Thymus (tissue), 14 donors: ENCODE measurements at places on chromosomes 1 and 21.

- H3K4me3 ChIP-seq = no peak overlapping the region
- no peaks in the 10 kb centered on the region for H3K27me3 ChIP-seq
- H3K27ac ChIP-seq = no peak overlapping the region
- no peaks in the 10 kb centered on the region for H3K36me3 ChIP-seq
- DNase-seq = no peak
Measured at GRCh38 chr1:203521812-203522211, 27.9 kb downstream of the OPTC start.

- H3K27ac ChIP-seq = peak overlapping the region; percentile 77
- H3K4me3 ChIP-seq = no peak overlapping the region
- no peak for DNase-seq
- no peaks in the 10 kb centered on the region for H3K36me3 ChIP-seq
Measured at GRCh38 chr1:164771619-164772361, 212.8 kb downstream of the PBX1 start.

- peak within 1 kb of the TSS; percentile 76 for H3K4me3 ChIP-seq
- peaks cover 33% of the 10 kb centered on the region for H3K4me1 ChIP-seq
- peak within 1 kb of the TSS; percentile 97 for H3K27ac ChIP-seq
- H3K36me3 ChIP-seq = peaks cover 21% of the 10 kb centered on the region
- H3K27me3 ChIP-seq = no peaks in the 10 kb centered on the region
Measured at GRCh38 chr1:156727926-156728598, at the start of gene METTL25B. METTL25B (plus strand) TSS chr1:156728469; CDS start chr1:156729105, 636 bp downstream.

DNA sequence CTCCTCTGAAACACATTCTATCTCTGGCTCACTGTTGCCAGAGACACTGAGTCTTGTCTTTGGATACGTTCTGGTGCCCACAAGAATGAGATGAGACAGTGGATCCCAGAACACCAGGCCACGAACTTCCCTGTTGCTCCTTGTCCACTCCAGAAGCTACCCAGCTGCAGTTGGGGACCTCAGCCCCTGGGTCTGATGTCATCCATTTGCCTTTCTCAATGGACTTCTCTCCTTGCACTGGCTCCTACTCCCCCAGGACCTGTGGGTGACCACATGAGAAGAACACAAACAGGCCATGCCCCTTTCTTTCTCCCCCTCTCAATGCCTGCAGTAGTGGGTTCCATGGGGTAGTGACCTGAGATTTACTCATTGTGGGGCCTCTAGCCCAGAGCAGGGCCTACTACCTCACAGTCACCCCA is 5.9 kb downstream of the NBPF1 start:
- peaks cover 4% of the 10 kb centered on the region for H3K4me1 ChIP-seq
- H3K36me3 ChIP-seq = peaks cover 5% of the 10 kb centered on the region
- H3K27ac ChIP-seq = no peak overlapping the region
- no peak overlapping the region for H3K4me3 ChIP-seq

DNA sequence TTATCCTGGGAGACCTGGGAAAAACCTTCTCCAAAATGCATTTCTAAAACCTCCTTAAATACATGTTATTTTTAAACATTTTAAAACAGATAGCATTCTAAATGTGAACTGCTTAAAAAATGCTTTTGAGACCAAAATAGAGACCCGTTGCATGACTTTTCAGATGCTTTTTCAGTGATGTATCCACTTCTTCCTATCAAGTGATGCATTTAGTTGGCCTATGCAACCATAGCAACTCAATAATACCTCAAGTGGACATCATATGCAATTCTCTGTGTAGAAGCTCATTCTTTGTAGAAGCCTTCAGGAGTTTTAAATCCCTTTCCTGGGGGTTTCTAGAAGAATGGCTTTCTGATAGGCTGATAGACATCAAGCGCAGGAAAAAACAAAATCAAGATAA is 94.5 kb upstream of the RAVER2 start:
- H3K36me3 ChIP-seq = no peaks in the 10 kb centered on the region
- no peak for DNase-seq

- no peak overlapping the region for H3K4me3 ChIP-seq
- H3K36me3 ChIP-seq = no peaks in the 10 kb centered on the region
- DNase-seq = no peak
- H3K27me3 ChIP-seq = peaks cover 82% of the 10 kb centered on the region
- H3K27ac ChIP-seq = no peak overlapping the region
- peaks cover 14% of the 10 kb centered on the region for H3K4me1 ChIP-seq
Measured at GRCh38 chr1:156704930-156705320, 458 bp downstream of the CRABP2 start.

DNA sequence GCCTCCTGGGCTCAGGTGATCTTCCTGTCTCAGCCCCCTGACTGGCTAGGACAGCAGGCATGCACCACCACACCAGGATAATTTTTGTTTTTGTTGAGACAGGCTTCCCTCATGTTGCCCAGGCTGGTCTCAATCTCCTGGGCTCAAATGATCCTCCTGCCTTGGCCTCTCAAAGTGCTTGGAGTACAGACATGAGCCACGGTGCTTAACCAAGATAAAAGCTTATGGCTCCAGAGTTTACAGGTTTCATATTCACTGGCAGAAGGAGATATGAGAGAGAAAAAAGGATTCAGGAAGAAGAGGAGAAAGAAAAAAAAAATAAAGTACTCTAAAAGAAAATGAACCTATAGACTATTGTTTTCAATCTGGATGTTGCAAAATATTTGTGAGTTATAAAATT is 748.8 kb upstream of the NCAM2 start:
- no peaks in the 10 kb centered on the region for H3K4me1 ChIP-seq
- H3K4me3 ChIP-seq = no peak overlapping the region
- H3K27me3 ChIP-seq = no peaks in the 10 kb centered on the region
- H3K27ac ChIP-seq = no peak overlapping the region
- H3K36me3 ChIP-seq = no peaks in the 10 kb centered on the region

DNA sequence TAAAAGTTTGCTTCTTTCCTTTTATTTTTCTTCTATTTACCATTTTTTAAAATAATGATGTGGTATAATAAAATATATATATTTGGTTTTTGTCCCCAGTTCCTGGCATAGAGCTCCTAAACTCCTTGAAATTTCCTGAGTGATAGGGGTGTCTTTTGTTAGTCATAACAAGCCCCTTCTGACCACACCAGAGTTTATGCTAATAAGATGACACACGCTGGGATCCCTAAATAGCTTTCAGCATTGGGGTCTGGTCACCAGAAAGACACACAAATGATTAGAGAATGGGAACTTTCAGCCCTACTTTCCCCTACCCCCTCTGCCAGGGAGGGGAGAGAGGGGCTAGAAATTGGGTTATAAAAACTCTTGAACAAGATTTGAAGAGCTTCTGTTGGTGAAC is 56.2 kb downstream of the COL24A1 start:
- H3K27ac ChIP-seq = no peak overlapping the region
- H3K27me3 ChIP-seq = no peaks in the 10 kb centered on the region
- no peaks in the 10 kb centered on the region for H3K4me1 ChIP-seq
- DNase-seq = no peak
- no peaks in the 10 kb centered on the region for H3K36me3 ChIP-seq

GRCh38 chr21:42025376-42026081 is 15.4 kb upstream of the ZBTB21 start:
- H3K27me3 ChIP-seq = no peaks in the 10 kb centered on the region
- H3K27ac ChIP-seq = no peak overlapping the region
- no peak overlapping the region for H3K4me3 ChIP-seq
- DNase-seq = no peak
- H3K36me3 ChIP-seq = no peaks in the 10 kb centered on the region

GRCh38 chr1:36224537-36225282 is 467 bp downstream of the THRAP3 start:
- H3K4me1 ChIP-seq = peaks cover 16% of the 10 kb centered on the region
- H3K4me3 ChIP-seq = peak overlapping the region; percentile 79
- DNase-seq = no peak
- H3K27ac ChIP-seq = peak overlapping the region; percentile 99
- H3K36me3 ChIP-seq = peaks cover 1% of the 10 kb centered on the region
- no peaks in the 10 kb centered on the region for H3K27me3 ChIP-seq

- peaks cover 7% of the 10 kb centered on the region for H3K36me3 ChIP-seq
- peaks cover 24% of the 10 kb centered on the region for H3K4me1 ChIP-seq
- H3K4me3 ChIP-seq = peak overlapping the region; percentile 21
Measured at GRCh38 chr1:12511128-12511484, 106.9 kb downstream of the DHRS3 start.

GRCh38 chr21:26167593-26167992 is 3.0 kb downstream of the APP start:
- H3K27me3 ChIP-seq = peaks cover 7% of the 10 kb centered on the region
- H3K4me1 ChIP-seq = peaks cover 4% of the 10 kb centered on the region
- no peaks in the 10 kb centered on the region for H3K36me3 ChIP-seq
- H3K27ac ChIP-seq = no peak overlapping the region
- H3K4me3 ChIP-seq = no peak overlapping the region

GRCh38 chr1:184479435-184480167 is 92.8 kb downstream of the C1orf21 start:
- no peaks in the 10 kb centered on the region for H3K27me3 ChIP-seq
- H3K36me3 ChIP-seq = no peaks in the 10 kb centered on the region
- no peak overlapping the region for H3K4me3 ChIP-seq
- no peaks in the 10 kb centered on the region for H3K4me1 ChIP-seq

DNA sequence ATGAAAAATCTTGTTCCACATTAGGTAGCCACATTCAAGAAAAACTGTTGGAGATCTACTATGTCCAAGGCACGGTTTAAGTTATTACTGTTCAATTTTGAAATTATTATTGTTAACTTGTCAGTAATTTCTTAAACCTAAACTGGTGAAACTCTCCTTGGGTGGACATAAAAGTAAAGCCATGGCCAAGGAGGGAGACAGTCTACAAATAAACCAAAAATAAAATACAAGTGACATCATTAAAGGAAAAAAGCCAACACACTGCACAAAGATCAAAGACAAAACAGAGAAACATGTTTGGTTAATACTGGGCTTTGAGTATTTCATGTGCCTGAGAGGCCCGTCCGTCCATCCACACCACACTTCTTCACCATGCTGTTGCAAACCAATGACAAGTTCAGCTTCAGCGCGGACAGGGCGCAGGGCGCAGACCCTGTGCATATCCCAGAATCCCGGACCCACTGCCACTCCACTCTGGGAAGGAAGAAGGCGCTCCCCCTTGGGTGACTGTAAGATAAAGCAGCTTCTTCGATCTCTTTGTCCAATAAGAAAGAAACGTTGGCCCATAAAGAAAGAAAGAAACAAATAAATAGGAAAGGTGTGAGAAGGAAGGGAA is 918 bp upstream of the RASAL2 start:
- H3K4me3 ChIP-seq = peak overlapping the region; percentile 45
- H3K36me3 ChIP-seq = no peaks in the 10 kb centered on the region
- H3K27me3 ChIP-seq = peaks cover 12% of the 10 kb centered on the region
- DNase-seq = no peak

- no peak for DNase-seq
- no peaks in the 10 kb centered on the region for H3K36me3 ChIP-seq
- no peaks in the 10 kb centered on the region for H3K4me1 ChIP-seq
- peaks cover 46% of the 10 kb centered on the region for H3K27me3 ChIP-seq
- peak overlapping the region; percentile 70 for H3K4me3 ChIP-seq
Measured at GRCh38 chr1:54800041-54800898, 853 bp downstream of the TTC22 start.

GRCh38 chr1:234973426-234974250 is 155.0 kb downstream of the TOMM20 start:
- H3K4me3 ChIP-seq = no peak overlapping the region
- DNase-seq = no peak
- no peaks in the 10 kb centered on the region for H3K27me3 ChIP-seq
- peaks cover 38% of the 10 kb centered on the region for H3K4me1 ChIP-seq
- H3K36me3 ChIP-seq = no peaks in the 10 kb centered on the region

DNA sequence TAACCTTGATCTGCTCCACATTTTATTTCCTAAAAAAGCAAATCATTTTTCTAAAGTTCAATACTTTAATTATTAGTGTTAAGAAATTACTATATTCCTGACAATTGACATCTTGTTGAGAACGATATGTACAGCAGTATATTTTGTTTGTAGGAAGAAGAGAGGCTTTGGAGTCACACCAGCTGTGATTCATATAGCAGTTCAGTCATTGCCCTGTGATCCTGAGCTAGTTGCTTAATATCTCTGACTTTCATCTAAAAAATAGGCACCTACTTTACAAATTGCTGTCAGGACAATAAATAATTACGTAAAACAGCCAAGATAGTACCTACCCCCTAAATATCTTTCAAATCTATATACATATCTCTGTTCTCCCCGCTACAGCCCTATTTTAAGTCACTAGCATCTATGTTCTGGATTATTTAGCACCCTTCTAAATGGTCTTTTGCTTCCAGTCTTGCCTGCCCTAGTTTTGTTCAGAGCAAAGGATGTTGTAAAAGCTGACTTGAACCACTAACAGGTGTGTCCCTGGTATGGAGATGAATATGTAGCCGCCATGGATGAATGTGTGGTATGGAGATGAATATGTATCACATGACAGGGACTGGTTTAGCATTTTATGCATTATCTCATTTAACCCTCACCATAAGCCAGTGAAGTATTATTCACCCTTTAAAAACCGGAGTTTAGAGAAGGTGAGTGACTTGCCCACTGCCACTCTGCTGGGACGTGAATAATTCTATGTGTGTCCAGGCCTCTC is 42.2 kb downstream of the RNF220 start:
- H3K36me3 ChIP-seq = no peaks in the 10 kb centered on the region
- no peaks in the 10 kb centered on the region for H3K4me1 ChIP-seq

DNA sequence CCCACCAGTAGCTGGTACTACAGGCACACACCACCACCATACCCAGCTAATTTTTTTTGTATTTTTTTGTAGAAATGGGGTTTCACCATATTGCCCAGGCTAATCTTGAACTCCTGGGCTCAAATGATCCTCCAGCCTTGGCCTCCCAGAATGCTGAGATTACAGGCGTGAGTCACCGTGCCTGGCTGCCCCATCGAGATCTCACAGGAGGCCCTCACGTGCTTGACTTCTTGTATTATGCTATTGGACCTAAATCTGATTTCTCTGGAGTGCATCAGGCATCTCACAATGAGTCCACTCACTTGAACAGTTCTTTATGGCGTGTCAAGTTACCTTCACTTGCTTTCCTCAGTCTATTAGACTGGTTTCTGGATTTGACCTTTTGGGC is 9.3 kb upstream of the RSRP1 start:
- no peaks in the 10 kb centered on the region for H3K27me3 ChIP-seq
- H3K27ac ChIP-seq = no peak overlapping the region
- H3K36me3 ChIP-seq = no peaks in the 10 kb centered on the region
- no peaks in the 10 kb centered on the region for H3K4me1 ChIP-seq
- no peak overlapping the region for H3K4me3 ChIP-seq
- DNase-seq = no peak

GRCh38 chr21:43969115-43969444 is 43.0 kb upstream of the TRAPPC10 start:
- peaks cover 47% of the 10 kb centered on the region for H3K36me3 ChIP-seq
- no peak for DNase-seq
- no peak overlapping the region for H3K4me3 ChIP-seq
- no peaks in the 10 kb centered on the region for H3K27me3 ChIP-seq
- H3K27ac ChIP-seq = no peak overlapping the region

GRCh38 chr1:247273013-247273412 is 17.1 kb downstream of the VN1R5 start:
- H3K36me3 ChIP-seq = no peaks in the 10 kb centered on the region
- no peak overlapping the region for H3K4me3 ChIP-seq
- H3K27me3 ChIP-seq = no peaks in the 10 kb centered on the region
- no peak overlapping the region for H3K27ac ChIP-seq
- no peak for DNase-seq

GRCh38 chr1:6450943-6451373 is 15.0 kb downstream of the TNFRSF25 start:
- H3K36me3 ChIP-seq = no peaks in the 10 kb centered on the region
- no peak overlapping the region for H3K4me3 ChIP-seq
- DNase-seq = no peak
- H3K27me3 ChIP-seq = peaks cover 93% of the 10 kb centered on the region

- H3K4me1 ChIP-seq = peaks cover 13% of the 10 kb centered on the region
- H3K27ac ChIP-seq = no peak overlapping the region
- no peak overlapping the region for H3K4me3 ChIP-seq
- H3K27me3 ChIP-seq = no peaks in the 10 kb centered on the region
Measured at GRCh38 chr1:234856845-234857245, 246.9 kb upstream of the IRF2BP2 start.
